Astrocyte (in vitro differentiated cells and primary cell): ENCODE measurements at places on chromosomes 11 and 22. TPM values are rescaled to one million over a fixed set of nuclear protein-coding genes. Genes with fewer than 3 reads are reported as not detected.

DNA sequence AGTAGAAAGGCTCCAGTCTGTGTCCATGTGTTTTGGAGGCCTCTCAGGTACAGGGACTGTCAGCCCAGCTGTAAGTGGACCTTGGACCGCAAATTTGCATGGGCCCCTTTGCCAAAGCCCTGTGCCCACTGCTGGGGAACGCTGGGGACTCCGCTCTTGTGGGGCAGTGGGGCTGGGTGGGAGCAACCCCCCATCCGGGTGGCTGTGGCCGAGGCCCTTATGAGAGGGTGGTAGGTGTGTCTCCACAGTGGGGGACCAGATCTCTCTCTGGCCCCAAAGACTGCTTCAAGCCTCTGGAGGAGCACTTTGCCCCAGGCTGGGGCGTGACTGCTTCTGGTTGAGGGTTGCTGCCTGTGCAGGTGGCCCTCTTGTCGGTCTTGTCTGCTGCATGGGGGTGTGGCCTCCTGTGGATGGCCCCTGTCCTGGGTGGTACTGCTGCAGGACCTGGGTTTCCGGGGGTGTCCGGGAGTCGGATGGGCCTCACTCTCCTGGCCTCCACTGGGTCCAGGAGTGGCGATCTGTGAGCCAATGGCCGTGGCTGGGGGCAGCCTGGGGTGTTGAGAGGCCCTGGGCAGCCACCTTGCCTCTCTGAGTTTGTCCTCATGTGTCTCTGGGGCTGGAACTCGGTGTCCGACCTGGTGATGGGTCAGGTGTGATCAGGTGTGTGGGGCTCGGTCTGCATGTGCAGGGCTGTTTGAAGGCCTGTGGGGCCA lies 15.9 kb downstream of the KCNQ1 start:
- H3K4me1 ChIP-seq: no peaks in the 10 kb centered on the region
- H3K4me3 ChIP-seq: no peak overlapping the region
- H3K36me3 ChIP-seq: no peaks in the 10 kb centered on the region
- no peak overlapping the region for H3K27ac ChIP-seq
- DNase-seq: no peak

DNA sequence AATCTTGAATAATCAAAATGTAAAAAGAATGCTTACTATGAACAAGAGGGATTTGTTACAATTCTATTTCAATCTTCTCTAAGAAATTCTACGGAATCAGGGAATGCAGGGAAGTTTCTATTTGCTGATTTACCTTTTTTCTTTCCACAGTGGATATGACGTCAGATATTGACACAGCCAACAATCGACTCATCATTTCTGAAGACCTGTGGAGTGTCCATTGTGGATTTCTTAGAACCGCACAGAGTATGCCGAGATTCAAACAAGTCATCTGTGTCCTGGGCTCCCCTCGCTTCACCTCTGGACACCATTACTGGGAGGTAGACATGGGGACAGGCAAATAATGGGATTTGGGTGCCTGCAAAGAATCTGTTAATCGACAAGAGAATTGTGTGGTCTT lies 4.1 kb upstream of the RFPL1 start:
- H3K36me3 ChIP-seq: no peaks in the 10 kb centered on the region
- peaks cover 34% of the 10 kb centered on the region for H3K27me3 ChIP-seq
- H3K4me1 ChIP-seq: no peaks in the 10 kb centered on the region
- H3K27ac ChIP-seq: no peak overlapping the region
- H3K4me3 ChIP-seq: no peak overlapping the region

The CBLIF gene
- not detected in 2 replicates for total RNA-seq

The SMC1B gene
- total RNA-seq: not detected in 2 replicates

DNA sequence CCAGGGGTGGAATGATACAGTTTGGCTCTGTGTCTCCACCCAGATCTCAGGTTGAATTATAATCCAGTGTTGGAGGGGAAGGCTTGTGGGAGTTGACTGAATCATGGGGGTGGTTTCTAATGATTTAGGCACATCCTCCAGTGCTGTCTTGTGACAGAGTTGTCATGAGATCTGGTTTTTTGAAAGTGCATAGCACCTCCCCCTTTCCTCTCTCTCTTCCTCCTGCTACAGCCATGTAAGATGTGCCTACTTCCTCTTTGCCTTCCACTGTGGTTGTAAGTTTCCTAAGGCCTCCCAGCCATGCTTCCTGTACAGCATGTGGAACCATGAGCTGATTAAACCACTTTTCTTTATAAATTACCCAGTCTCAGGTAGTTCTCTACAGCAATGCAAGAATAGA lies 45.1 kb downstream of the THAP12 start:
- no peaks in the 10 kb centered on the region for H3K27me3 ChIP-seq
- no peak for DNase-seq
- H3K27ac ChIP-seq: no peak overlapping the region
- no peaks in the 10 kb centered on the region for H3K36me3 ChIP-seq
- H3K4me1 ChIP-seq: no peaks in the 10 kb centered on the region

DNA sequence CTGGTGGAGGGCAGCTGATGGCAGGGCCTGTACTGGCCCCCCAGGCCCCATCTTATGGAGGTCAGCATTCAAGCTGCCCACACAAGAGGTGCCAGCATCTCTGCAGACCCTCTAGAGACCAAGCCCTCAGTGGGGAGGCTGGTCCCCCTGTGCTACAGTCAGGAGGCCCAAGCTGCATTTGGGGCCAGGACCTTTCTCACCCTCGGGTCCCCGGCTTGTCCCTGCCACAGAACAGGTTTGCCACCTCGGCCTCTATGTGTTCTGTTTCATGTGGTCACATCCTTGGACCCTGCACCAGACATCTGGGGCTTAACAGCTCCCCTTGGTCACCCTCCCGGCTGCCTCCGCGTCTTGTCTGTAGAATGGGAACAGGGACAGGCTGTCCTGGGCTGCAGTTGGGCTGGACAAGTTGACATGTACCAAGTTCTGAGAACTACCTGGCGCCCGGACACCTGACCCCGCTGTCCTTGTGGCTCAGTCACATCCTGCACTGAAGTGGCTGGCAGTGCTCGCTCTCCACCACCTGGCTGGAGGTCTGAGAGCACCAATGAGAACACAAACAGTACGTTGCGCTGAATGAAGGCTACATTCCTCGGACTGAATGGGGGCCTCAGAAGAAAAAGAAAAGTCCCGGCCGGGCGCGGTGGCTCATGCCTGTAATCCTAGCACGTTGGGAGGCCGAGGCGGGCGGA lies 2.7 kb upstream of the PLXNB2 start:
- no peak for DNase-seq
- H3K36me3 ChIP-seq: no peaks in the 10 kb centered on the region
- no peaks in the 10 kb centered on the region for H3K27me3 ChIP-seq
- no peak overlapping the region for H3K4me3 ChIP-seq

- no peaks in the 10 kb centered on the region for H3K36me3 ChIP-seq
- DNase-seq: no peak
- H3K27me3 ChIP-seq: peaks cover 14% of the 10 kb centered on the region
- H3K4me1 ChIP-seq: no peaks in the 10 kb centered on the region
These were observed 5.0 kb upstream of the PDE3B start for GRCh38 chr11:14638561-14638960.

The UBQLN3 gene
- total RNA-seq: not detected in 2 replicates

The SLC22A9 gene
- not detected in 2 replicates for total RNA-seq

The CARD18 gene
- not detected in 2 replicates for total RNA-seq

- H3K27me3 ChIP-seq: no peaks in the 10 kb centered on the region
- no peak overlapping the region for H3K4me3 ChIP-seq
- no peaks in the 10 kb centered on the region for H3K36me3 ChIP-seq
- DNase-seq: no peak
These were observed 26.7 kb downstream of the SYT9 start for GRCh38 chr11:7278314-7278917.

GRCh38 chr11:103676413-103676812 lies 360.0 kb upstream of the DDI1 start:
- H3K27ac ChIP-seq: no peak overlapping the region
- H3K4me1 ChIP-seq: no peaks in the 10 kb centered on the region
- no peaks in the 10 kb centered on the region for H3K36me3 ChIP-seq

DNA sequence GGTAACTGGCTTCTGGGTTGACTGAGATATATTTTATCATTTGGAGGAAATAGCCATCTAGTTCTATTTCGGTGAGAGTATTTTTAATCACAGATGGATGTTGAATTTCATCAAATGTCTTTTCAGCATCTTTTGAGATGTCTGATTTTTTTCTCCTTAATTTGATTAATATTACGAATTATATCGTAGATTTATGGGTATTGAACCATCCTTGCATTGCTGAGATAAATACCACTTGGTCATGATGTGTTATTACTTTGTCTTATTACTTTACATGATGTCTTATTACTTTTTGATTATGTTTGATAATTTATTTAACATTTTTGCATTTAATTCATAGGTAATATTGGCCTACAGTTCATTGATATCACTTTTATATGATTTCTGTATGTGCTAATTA lies 78.8 kb upstream of the PARVA start:
- H3K4me3 ChIP-seq: no peak overlapping the region
- no peak overlapping the region for H3K27ac ChIP-seq
- no peaks in the 10 kb centered on the region for H3K4me1 ChIP-seq
- no peaks in the 10 kb centered on the region for H3K27me3 ChIP-seq

DNA sequence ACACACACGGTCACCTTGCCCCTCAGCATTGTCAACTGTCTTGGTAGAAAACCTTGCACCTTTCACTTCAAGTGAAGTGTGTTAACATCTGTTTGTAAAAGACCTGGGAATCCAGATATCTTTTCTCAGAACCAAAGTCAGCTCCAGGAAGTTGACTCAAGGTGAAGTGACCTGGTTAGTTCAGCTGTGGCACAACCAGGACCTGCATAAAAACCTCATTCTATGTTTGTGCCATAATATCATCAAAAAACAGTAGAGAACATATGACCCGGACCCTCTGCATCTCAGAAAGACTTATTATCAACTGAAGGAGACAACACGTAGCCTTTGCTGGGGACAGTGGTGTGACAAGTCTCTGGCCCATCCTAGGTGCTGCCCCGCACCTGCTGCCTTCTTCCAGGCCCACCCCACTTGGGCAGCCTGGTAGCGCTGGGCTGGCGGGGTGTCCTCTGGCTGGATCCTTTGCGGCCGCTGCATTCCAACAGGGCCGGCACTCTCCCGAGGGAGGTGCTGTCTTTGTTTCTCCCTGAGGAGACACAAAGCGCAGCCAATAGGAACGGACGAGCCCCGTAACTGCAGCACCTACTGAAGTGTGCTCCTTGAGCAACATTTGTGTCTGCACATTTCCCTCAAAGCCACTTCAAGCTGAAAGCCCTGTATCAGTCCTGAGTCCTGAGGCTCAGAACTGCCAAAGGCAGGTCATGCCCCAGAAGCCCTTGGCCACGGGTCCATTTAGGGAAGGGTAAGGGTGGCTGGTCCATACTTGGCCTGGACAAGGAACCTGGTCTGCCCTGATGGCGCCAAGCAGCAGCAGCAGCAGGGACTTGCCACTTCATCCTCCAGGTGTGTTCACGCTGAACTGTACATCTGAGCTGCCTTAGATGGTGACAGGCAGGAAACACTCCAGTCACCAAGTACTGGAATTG lies 25.2 kb downstream of the LRRC74B start:
- H3K27ac ChIP-seq: no peak overlapping the region
- no peaks in the 10 kb centered on the region for H3K27me3 ChIP-seq
- no peaks in the 10 kb centered on the region for H3K36me3 ChIP-seq
- H3K4me3 ChIP-seq: no peak overlapping the region
- peaks cover 12% of the 10 kb centered on the region for H3K4me1 ChIP-seq

GRCh38 chr11:34468209-34468841 lies 29.6 kb downstream of the CAT start:
- H3K27ac ChIP-seq: no peak overlapping the region
- DNase-seq: no peak
- H3K36me3 ChIP-seq: peaks cover 47% of the 10 kb centered on the region
- H3K4me3 ChIP-seq: no peak overlapping the region
- no peaks in the 10 kb centered on the region for H3K27me3 ChIP-seq

DNA sequence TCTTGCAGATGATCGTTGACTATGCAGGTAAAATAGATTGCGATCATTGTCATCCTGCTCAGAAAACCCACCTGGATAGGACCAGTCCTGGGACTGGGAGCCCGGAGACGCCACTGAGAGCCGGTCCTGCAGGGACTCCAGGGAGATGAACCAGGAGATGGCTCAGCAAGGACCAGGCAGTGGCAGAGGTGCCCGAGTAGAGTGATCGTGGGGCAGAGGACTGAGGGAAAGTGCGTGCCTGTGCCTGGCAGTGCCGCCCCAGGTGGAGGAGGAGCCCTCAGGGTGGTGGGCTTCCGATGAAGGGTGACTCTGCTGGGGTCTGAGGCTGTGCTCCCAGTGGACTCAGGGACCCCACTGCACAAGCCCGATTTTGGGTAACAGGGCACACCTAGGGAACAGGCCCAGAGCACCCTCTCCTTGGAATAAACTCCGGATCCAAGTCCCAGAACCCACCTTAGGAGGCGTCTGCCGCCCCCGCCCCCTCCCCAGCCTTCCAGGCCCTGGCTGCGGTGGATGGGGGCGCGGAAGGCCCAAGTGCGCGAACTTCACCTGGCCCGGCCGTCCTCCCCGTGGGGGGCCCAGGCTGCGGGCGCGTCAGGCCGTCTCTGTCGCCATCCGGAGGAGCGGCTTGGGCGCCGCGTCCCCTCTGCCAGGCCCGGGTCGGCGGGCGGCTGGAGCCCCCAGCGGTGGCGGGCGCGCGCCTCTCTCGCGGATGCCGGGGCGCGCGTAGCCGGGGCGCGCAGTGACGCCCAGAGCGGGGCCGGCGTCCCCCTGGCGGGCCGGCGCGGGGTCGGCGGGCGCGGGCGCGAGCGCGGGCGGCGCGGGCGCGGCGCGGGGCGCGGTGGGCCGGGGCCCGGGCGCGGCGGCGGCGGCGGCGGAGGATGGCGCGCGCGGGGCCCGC lies 1338.8 kb downstream of the BRD1 start:
- peaks cover 6% of the 10 kb centered on the region for H3K27me3 ChIP-seq
- H3K4me3 ChIP-seq: peak overlapping the region; percentile 17
- no peak for DNase-seq
- H3K4me1 ChIP-seq: peaks cover 5% of the 10 kb centered on the region
- H3K36me3 ChIP-seq: no peaks in the 10 kb centered on the region

GRCh38 chr11:126217491-126217890 lies 5.9 kb downstream of the FAM118B start:
- no peak for DNase-seq
- peaks cover 7% of the 10 kb centered on the region for H3K4me1 ChIP-seq
- no peaks in the 10 kb centered on the region for H3K36me3 ChIP-seq
- H3K4me3 ChIP-seq: no peak overlapping the region
- no peaks in the 10 kb centered on the region for H3K27me3 ChIP-seq

DNA sequence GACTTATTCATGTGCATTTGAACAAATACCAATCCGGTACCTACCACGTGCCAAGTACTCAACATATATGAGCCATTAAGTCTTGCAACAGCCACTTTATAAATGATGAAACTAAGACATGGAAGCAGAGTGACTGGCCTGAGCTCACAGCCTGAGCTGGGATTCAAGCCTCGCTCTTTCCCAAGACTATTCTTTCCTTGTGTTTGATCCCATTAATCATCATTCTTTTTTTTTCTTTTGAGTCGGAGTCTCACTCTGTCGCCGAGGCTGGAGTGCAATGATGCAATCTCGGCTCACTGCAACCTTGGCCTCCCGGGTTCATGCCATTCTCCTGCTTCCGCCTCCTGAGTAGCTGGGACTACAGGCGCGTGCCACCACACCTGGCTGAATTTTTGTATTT lies 119.3 kb downstream of the ABTB2 start:
- H3K4me3 ChIP-seq: no peak overlapping the region
- no peak for DNase-seq
- H3K27ac ChIP-seq: no peak overlapping the region
- H3K27me3 ChIP-seq: no peaks in the 10 kb centered on the region
- no peaks in the 10 kb centered on the region for H3K36me3 ChIP-seq

GRCh38 chr22:50061141-50061823 lies 3.2 kb upstream of the TTLL8 start:
- no peak for DNase-seq
